ENCODE measurements at places on chromosomes 1 and 21.

- no peak for DNase-seq
Observed at GRCh38 chr1:24021403-24022266, 41.5 kb upstream of the SRSF10 start.

GRCh38 chr1:226108935-226109828 lies 46.7 kb downstream of the H3-3A start:
- DNase-seq = no peak

DNA sequence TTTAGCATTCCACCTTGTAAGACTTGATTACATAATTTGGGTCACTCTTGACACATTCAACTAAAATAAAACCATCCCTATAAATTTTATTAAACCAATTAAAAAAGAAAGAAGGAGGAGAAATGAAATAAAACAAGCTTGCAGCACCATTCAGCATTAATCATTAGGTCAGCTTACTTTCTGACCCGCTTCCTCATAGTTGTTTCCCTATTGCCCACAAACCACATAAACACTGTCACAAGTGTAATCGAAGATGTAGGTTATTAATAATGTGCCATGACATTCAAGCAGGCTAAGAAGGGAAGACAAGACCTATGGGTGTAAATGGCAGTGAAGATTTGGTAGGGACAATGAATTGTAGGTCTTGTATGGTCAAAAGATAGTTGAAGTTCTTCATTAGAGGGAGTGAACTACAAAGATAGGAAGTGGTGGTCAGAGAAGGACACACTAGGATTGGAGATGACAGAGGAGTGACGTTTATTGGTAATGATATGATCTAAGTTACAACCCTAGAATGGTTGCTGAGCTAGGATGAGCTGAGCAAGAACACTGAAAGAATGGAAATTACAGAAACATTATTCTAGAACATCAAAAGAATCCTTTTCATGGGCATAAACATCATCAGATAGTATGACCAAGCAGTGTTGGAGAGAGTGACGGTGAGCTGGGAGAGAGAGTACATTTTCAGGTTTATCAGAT lies 231.5 kb downstream of the KCNT2 start:
- DNase-seq = no peak

- DNase-seq = no peak
Observed at GRCh38 chr1:244821134-244821533, 14.3 kb upstream of the COX20 start.

- no peak for DNase-seq
Observed at GRCh38 chr1:29690156-29690555, 453.8 kb downstream of the PTPRU start.

GRCh38 chr1:221350091-221350490 lies 391.8 kb downstream of the DUSP10 start:
- no peak for DNase-seq

Measured in HuH-7.5 (cell line).